ENCODE measurements at places on chromosomes 1 and 21.

- no peak for DNase-seq
Measured at GRCh38 chr1:42618866-42619265, 39.4 kb upstream of the PPIH start.

DNA sequence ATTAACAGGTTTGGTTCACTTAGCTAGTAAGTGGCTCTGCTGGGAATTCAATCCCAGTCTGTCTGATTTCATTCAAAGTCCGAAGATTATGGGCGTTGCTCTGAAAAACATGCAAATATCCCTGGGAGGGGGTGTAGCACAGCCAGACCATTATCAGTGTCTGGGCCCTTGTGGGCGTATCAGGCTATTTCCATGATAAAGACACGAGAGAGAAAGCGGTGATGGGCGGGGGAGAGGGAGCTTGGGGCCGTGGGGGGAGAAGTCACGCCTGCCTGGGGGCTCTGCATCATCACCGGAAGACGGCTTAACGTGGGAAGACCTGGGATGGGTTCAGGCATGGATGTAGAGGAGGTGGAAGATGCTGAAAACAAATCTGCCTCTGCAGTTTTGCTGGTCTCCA lies 25.8 kb downstream of the IL6R start:
- no peak for DNase-seq

DNA sequence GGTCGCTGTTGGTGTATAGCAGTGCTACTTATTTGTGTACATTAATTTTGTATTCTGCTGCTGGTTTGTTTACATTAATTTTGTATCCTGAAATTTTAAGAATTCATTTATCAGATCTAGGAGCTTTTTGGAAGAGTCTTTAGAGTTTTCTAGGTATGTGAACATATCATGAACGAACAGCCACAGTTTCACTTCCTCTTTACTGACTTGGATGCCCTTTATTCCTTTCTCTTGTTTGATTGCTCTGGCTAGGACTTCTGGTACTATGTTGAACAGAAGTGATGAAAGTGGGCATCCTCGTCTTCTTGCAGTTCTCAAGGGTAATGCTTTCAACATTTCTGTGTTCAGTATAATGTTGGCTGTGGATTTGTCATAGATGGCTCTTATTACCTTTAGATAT lies 1757.9 kb downstream of the BRINP3 start:
- no peak for DNase-seq

GRCh38 chr1:11156963-11157362 lies 32.2 kb upstream of the ANGPTL7 start:
- no peak for DNase-seq

DNA sequence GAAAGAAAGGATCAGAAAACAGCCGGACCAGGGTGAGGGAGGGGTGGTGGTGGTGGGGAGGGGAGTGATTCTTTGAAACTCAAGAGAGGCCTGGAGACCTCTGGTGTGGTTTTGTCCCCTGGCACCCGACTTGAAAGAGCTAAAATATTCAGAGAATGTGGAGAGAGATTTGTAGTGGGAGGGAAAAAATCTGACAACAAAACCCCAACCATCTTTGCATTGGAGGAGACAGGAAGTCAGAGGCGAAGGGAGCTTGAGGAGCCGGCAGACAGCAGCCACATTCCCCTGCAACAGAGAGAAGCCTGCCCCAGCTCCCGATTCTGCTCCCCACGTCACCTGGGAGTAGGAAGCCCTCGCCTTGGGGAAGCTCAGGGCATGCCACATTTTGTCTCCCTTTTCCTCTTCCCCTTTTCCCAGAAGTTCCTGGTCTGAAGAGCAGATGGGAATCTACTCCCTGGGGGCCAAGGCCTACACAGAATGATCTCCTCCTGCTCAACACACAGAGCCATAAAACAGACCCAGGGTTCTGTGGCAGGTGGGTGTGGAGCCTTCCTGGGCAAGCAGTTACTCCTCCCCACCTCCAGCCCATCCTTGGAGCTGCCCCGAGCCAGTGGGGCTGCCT lies 84.9 kb downstream of the ITPKB start:
- no peak for DNase-seq

- DNase-seq = no peak
Measured at GRCh38 chr21:45139473-45139872, 65.1 kb downstream of the ADARB1 start.

GRCh38 chr1:234918181-234918841 lies 210.3 kb downstream of the TOMM20 start:
- DNase-seq = no peak

DNA sequence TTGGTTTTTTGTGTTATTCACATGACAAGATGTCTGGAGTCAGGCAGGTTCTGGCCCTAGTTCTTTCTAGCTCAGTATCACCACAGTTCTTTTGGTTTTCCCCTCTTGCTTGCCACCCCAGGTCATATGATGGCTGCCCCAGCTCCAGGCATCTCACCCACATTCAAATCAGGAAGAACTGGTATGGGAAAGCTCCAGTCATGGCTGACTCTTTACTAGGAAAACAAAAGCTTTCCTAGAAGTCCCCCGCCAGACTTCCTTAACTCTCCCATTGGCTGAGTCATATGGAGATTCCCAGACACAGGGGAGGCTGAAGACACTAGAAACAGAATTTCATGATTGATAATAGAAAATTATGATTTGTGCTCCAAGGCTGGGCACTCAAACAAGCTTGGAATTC lies 22.1 kb upstream of the EYA3 start:
- no peak for DNase-seq
